Activated CD4-positive, alpha-beta T cell treated with anti-CD3 and anti-CD28 coated beads for 24 hours (primary cell): ENCODE measurements at places on chromosomes 1 and 21.

DNA sequence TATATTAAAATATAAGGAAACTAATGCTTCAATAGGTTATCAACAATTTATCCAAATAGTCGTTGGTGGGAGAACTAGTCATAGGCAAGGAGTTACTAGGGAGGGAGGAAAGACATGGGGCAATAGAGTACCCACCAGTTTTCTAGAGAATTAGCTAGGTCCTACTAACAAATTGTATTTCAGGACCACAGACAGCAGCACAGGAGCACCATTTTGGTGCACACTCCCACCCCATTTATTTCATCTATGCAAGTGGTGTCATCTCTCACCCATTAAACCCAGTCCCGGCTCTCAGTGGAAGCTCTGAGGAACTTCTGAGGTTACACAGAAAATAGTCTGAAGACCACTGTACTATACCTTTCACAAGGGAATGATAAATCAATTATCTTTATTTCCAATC lies 89.0 kb upstream of the BCAR3 start:
- DNase-seq: no peak

DNA sequence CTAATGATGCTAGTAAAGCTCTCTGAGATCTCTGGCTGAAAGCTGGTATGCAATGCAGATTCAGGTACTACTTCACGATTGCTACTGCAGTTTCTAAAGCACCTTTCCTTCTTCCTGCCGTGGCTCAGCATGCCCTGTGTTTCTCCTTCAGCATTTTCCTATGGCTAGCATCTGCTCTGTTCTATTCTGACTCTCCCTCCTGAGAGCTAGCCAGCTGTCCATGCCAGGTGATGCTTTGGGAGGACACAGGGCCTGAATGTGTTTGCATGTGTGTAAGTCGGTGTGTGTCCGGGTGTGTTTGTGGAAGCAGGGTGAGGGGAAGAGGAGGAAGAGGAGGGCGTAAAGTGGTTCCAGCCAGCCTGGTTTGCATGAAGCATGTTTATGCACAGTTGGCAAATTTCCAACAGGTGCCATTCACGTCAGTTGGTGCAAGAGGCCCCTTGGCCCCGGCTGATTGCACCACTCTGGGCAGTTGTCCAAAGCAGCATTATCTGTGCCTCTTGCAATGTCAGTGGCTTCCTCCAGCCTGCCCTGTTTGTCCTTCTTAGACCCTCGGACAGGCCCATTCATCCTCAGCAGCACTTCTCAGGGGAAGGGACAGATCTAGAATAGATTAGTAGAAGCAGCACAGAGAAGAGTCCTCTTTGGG lies 433.3 kb downstream of the DISC1 start:
- no peak for DNase-seq

DNA sequence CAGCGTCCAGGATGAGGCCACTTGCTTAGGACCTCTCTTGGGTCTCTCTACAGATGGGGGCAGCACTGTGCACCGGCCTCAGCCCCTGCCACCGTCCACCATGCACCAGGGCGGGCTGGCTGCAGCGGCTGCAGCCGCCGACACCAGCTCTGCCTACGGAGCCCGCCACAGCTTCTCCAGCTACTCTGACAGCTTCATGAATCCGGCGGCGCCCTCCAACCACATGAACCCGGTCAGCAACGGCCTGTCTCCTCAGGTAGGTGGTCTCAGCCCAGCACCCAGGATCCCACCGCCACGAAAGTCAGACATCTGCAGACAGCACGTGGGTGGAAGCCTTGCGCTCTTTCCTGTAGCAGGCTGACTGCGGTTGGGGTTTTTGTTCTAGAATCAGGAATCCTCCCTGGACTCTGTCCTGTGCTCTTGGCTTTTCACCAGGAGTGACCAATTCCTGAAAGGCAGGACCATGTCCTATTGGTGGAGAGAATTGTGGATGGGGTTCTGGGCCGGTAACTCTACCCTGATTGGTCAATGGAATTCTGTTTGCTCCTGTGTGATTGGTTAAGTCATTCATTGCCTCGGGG lies 72.5 kb downstream of the PAX7 start:
- DNase-seq: no peak

DNA sequence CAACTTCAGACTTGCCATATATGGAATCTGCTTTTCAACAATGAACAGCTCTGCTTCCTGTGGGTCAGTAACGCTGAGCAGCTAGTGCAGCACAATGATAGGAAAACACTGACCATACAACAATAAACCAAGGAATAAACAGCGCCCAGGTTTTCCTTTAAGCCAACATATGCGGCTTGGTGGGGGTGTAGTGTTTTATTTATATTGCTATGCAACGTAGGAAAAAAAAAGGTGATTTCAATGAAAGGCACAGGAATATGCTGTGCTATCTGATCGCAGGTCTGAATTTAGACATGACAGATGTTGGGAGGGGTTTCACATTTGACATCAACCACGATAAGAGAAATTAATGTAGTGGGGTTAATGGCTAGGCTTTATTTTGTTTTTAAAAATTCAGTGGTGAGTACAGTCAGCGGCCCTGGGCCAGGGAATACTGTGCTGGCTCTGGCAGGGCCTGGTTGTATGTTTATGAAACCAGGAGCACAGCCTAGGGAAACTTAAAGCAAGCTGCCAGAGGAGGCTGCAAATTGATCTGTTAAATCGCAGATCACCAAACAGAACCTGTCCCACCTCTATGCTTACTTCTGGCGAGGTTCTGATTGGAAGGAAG lies 4.3 kb downstream of the TSPAN2 start:
- no peak for DNase-seq

GRCh38 chr1:95622609-95623008 lies 388.6 kb downstream of the RWDD3 start:
- no peak for DNase-seq

DNA sequence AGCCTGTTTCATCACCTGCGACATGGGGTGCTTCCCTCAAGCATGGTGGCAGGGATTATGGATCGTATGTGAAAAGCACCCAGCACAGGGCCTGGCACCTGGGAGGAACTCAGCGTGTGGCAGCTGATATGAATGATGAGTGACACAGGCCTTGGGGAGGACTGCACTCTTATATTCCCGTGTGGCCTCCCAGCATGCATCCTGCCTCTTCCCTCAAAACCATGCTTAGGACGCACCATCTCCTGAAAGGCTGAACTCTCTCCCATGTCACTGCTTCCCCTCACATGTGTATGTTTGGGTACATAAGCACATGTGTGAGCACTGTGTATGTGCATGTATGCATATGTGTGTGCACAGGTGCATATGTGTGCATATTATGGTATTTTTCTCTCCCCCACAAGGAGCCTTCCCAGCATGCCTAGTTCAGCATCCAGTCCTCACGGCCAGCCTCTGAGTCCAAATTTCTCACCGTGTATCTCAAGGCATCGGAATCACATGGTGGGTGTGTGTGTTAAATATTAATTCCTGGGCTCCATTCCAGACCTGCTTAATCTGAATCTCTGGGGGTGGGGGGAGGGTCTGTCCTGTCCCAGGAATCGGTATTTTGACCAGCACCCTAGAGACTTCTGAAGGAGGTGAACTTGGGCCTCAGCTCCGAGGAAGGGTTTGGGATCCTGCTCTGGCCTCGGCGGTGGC lies 12.8 kb downstream of the MYOM3 start:
- no peak for DNase-seq

DNA sequence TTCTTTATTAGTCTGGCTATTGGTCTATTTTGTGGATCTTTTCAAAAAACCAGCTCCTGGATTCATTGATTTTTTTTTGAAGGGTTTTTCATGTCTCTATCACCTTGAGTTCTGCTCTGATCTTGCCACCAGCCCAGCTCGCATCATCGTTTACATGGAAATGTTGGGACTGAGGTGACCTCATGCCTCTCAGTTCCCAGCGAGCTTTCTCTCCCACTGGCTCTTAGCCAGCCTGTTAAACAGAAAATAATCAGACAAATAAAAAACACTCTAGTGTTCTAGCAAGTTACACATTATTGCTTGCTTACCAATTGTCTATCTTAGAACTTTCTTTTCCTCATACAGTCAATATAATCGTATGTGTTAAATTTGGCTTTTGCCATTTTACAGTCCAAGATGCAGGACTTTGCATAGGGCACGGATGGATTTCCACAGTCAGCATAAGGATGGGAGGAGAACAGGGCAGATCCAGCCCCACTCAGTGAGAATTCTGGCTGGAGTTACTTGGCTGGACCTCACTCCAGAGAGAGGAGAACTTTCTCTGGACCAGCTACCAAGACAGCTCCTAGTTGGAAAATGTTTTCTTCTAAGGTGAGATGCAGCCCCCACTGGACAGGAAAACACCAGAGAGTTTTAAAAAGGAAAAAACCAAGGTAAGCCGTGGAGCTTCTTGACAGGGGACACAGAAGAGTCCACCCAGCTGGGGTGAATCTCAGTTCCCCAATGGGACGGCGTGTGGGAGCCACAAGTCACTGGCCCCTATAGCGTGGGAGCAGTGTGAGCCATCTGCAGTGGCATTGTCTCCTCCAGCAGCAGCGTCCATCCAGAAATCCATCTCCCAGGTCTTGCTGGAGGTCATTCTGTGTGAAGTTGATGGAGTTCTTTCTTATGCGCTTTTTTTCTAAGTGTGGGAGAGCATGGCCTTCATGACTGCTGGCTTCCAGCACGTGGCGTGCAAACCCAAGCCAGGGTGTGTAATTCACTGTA lies 17.6 kb downstream of the PGBD2 start:
- no peak for DNase-seq

DNA sequence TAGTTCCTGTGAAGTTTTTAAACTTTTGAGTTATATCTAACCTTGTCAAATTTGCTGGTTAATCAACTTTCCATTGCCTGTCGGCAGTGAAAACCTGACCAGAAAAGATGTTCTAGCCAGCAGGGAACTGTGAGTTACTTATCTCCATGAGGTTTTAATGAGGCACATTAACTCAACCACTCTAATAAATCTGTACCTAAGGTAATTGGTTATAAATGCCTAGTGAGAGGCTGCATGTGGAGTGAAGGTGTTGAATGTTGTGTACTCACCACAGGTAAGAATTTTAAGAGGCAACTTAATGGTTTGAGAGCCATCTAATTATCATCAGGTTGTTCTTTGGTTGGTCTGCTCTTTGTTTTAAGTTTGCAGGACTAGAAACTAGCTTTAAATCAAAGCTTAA lies 138.4 kb upstream of the LHX8 start:
- DNase-seq: no peak

GRCh38 chr1:59915516-59915915 lies 11.1 kb downstream of the CYP2J2 start:
- DNase-seq: no peak

DNA sequence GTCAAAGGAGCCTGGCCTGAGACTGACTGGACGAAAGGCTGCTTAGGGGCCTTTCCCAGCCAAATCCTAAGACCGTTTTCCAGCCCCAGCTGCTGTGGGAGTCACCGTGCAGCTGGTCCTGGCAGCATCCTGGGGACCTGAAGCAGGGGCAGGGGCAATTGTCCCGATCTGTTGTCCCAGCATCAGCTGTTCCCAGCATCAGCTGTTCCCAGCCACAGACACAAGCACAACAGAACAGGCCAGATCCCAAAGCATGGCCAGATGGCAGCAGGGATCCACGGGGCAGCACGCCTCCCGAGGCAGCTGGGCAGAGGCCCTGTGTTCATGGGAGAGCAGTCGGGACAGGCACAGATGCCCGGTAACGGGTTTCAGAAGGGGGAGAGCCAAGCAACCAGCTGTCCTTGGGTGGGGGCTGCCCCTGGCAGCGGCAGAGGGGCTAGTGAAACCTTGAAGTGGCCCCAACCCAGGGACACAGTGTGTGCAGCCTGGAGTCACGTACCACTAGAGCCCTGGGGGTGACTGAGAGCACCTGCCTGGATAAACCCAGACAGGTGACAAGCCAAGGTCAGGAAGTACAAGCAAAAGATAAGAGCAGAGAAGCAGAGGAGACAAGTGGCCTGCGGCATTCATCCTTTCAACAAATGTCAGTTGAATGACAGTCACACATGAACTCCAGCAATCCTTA lies 13.3 kb downstream of the CELA2B start:
- no peak for DNase-seq

GRCh38 chr1:211258310-211258755 lies 833 bp upstream of the RCOR3 start:
- peak; percentile 41 for DNase-seq

- no peak for DNase-seq
Measured at GRCh38 chr1:116127123-116127847, 16.1 kb downstream of the MAB21L3 start.
